D341Med (cell line): ENCODE measurements at places on chromosomes 7 and 10.

DNA sequence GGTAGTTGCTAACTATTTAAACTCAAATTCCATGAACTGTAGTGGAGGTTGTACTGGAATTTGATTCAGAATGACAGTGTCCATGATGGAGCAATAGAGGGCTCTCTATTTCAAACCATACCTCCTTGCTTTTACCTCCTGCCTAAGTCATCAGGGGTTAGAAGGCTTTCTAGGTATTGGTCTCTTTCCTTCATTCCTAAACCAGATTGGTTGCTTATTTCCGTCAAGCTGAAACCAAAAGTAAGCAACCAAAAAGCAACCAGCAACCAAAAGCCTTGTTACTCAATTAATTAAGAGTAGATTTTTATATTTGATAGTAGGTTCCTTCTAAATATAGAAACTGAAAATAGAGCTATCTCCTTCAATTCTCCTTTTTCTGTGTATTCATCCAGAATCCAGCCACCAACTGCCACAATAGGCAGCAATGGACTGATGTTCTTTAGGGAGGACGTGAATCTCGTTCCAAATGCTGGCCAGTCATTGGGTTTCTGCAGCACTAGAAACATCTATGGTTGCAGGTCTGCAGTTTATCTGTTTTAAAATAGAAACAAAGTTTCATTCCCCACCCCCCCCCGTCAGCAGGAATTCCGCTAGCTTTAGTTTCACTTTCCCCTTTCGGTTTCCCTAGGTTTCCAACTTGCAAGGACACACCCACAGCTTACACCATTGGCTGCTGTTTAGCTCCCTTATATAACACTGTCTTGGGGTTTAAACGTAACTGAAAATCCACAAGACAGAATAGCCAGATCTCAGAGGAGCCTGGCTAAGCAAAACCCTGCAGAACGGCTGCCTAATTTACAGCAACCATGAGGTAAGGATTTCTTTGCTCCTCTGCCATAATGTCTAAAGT is at the start of gene IFIT1:
TSS of gene IFIT1 (plus strand) at position 717 of the 850 bp plus-strand sequence. CDS start at position 807, 90 bp downstream.
- peak; percentile 19 for DNase-seq

DNA sequence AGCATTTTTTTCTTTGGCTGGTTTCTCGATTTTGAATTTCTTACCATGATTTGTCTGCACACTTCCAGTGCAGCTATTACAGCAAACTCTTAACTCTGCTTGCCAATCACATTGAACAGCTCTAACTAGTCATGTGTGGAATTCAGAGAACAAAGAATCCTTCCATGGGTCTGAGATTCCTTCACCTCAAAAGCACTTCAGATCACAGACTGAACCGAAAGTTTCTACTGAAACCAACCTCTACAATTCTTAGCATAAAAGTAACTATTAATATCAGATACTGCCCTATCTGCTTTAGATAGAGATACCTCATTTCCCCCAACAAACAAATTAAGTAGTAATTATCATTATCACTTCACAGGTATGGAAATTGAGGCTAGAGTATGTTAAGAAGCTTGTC is 56.5 kb upstream of the SP4 start:
- no peak for DNase-seq

- no peak for DNase-seq
Observed at GRCh38 chr10:61845950-61846268, 55.6 kb upstream of the ARID5B start.

GRCh38 chr7:48139459-48139858 is 31.8 kb upstream of the ABCA13 start:
- no peak for DNase-seq

GRCh38 chr10:14581553-14582321 is 193.0 kb downstream of the FAM107B start:
- DNase-seq: no peak

DNA sequence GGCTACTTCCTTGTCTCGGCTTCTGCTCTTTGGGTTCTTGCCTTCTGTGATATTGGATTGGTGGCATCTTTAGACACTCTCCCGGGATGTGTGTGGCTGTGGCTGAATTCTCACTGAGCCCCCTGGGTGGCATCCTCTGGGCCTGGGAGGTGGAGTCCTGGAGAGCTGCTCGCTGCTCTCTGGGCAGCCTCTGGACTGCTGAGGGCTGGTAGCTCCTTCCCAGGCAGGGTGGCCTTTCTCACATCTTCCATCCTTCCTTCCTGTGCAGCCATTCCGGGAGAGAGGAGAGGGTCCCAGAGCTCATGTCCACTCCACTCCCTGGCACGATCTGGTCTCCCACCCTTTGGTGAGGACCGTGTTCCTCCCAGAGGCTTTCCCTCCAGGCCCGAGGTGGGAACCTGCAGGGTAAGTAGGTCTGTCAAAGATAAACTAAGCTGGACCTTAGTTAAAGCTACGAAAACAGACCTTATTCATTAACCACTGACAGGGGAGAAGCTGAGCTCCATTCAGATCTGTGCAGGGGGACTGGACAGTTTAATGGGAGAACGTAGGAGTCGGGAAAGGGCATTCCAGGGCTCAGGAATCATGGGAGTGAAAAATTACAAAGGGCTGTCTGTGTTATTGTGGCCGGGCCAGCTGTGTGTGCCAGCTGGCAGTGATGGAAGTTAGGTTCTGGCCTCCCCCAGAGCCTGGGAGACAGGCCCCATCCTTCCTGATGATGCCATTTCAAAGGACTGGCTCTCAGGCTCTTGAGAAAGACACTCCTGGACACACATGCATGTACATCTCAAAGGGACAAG is 8.7 kb downstream of the ATP6V0E2 start:
- DNase-seq: no peak

GRCh38 chr10:127275793-127276450 is 79.5 kb upstream of the INSYN2A start:
- no peak for DNase-seq
